ENCODE measurements at places on chromosomes 3 and 15.

DNA sequence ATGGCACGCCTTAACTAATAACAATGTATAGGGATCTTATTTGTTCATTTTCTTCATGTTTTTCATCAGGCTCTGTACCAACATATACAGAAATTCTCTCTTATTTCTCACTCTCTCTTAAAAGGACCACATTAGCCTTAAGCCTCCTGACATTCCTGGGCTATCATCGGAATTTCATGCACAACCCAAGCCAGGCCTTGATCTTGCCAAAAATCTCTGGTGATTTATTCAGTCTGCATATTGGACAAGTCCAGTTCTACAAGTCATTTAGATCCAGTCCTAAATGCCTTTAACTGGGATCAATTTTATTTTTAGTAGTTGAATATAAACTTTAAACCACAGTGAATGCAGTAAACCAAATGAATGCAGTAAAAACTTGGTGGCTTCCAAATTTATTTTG is 385.4 kb downstream of the MECOM start:
- DNase-seq = peak; percentile 35

DNA sequence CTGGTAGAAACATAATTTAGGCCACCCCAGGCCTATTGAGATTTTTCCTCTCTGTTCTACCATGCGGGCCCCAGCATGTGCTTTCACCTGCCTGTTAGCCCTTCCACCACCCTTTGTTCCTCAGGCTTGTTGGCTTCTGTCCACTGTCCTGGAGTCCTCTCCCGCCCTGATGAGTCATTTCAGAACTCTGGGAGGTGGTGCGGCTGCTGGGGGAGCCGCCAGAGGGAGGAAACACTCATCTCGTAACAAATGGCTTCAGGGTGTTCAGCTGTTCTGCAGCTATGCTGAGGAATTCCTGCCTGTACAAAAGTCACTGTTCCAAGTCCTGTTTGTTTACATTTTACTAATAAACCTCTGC is 36.3 kb downstream of the LRTM1 start:
- DNase-seq = peak; percentile 96

GRCh38 chr3:183303690-183304089 is 50.6 kb downstream of the B3GNT5 start:
- DNase-seq = no peak

DNA sequence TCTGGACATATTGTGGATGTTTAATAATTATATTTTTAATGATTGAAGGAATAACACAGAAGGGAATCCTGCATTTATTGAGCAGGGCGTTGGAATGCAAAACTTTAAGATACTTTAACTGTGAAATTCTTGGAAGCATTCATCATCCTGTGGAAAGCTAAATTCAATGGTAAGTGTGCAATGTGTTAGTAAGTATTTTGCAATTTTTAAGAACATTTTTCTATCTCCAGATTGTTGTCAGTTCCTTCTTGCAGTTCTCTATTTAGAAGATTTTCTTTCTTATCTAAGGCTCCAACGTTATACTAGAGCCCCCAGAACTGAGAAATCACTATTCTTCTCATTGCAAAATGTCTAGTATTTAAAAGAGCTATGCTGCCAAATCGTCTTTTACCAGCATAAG is 132.2 kb upstream of the TSC22D2 start:
- peak; percentile 56 for DNase-seq

- DNase-seq = no peak
These were observed 27.7 kb downstream of the SCG3 start for GRCh38 chr15:51709031-51709430.

DNA sequence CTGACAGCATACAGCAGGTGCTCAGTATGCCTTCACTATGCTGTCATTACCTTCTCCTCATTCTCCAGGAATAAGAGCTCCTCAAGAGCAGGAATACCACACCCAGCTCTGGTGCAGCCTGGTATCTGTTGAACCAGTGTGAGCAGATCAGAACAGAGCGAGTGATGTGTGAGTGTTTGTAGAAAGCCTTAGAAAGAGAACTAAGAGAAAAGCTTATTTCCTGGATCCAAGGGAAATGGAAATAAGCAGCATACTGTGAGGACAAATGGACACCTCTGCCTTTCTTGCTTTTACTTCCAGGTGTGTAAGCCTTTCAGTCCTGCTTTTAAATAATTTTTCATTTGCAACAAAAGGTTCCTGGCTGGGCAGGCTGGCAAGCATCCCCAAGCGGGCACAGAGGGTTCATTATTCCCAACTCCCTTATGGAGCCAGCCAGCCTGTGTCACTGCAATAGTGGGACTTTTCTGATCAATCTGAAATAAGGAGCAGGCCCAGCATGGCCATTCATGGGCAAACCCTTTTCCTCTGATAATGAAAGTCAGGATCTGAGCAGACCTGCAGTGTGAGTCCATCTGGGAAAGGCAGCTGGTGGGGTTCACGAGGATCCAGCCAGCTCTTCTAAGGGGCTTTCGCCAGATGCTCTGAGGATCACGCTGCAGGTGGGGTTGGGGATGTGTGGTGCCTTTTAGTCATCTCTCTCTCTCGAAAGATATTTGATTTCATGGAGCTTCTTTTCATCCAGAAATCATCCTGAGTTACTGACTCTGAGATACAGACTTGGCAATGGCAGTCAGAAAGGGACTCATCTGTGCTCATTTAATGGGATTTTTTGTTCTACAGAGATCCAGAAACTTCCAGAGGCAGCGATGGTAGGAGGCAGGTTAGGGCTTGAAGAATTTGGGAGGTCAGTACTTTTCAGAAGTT is 594.9 kb upstream of the CFAP20DC start:
- DNase-seq = no peak

GRCh38 chr3:119885746-119886530 is 104.0 kb downstream of the NR1I2 start:
- peak; percentile 70 for DNase-seq

- peak; percentile 99 for DNase-seq
These were observed 9.7 kb upstream of the LARP6 start for GRCh38 chr15:70863450-70864218.

DNA sequence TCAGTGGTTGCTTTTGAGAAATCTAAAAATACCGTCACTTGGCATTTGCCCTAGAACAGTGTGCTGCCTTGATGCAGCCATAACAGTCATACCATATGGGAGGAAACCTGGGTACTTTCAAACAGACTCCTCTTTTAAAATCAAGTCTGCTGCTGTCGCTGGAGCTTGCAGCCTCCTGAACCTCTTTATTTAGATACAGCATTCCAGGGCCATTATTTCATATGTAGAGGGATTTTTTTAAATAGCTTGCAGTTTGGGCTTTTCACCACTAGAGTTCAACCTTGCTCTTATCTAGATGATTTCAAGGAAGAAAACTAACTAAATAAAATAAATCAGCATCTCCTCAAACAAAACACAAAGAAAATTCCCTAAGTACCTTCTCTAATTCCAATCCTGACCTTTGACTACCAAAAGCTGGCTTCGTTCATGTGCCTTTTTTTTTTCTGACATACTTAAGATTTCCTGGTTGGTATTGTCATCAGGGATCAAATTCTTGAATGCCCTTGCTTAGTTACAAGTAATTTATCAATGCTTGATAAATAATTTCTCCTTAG is 111.6 kb downstream of the KBTBD8 start:
- peak; percentile 71 for DNase-seq

DNA sequence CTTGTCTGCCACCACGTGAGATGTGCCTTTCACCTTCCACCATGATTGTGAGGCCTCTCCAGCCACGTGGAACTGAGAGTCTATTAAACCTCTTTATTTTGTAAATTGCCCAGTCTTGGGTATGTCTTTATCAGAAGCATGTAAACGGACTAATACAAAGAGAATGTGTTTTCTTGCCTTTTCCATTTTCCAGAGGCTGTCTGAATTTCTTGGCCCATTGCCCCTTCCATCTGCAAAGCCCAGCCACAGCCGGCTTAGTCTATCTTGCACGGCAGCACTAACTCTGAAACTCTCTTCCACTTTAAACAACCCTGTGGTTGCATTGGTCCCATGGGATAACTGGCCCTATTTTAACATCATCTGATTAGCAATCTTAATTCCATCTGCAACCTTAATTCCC is 215.3 kb downstream of the LRTM1 start:
- no peak for DNase-seq

Measured in amniotic epithelial cell (primary cell).